ENCODE measurements at places on chromosomes 6 and 20.
A peak's percentile ranks its signal among the peaks of the same experiment; 100 is the strongest.

- no peak for DNase-seq
These were observed 31.2 kb upstream of the RIPK1 start for GRCh38 chr6:3036861-3037637.

DNA sequence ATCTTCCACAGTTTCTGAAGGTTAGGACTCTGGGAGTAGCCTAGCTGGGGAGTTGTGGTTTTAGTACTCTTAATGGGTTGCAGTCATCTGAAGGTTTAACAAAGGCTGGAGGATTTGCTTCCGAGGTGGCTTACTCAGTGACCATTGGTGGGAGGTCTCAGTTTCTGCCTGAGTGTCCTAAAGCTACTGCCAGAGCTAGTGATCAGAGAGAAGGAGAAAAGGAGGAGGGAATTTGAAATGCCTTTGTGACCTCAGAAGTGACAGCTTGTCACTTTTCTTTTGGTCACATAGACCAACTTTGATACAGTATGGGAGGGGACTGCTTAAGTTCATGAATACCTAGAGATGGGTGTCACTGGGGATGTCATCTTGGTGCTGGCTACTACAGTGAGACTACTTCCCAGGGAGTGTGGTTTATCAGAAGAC lies 41.3 kb downstream of the NCOA3 start:
- peak; percentile 22 for DNase-seq

- no peak for DNase-seq
These were observed 175.1 kb downstream of the THBS2 start for GRCh38 chr6:169078399-169079145.

DNA sequence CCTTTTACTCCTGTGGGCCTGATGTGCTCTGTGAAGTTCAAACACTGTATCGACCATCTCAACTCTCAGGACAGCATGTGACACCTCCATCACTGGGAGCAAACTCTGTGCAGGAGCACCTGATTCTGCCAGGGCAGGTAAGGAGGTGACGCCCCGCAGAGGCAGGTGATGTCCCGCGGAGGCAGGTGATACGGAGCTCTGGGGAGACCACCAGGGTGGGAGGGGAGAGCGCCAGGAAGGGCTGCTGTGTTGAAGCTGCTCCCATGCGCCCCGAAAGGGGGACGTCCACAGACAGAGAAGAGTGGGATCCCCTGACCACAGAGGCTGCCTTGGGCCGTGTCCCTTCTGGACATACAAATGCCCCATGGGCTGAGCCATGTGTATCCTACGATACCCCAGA lies 58.3 kb downstream of the DACT2 start:
- no peak for DNase-seq

DNA sequence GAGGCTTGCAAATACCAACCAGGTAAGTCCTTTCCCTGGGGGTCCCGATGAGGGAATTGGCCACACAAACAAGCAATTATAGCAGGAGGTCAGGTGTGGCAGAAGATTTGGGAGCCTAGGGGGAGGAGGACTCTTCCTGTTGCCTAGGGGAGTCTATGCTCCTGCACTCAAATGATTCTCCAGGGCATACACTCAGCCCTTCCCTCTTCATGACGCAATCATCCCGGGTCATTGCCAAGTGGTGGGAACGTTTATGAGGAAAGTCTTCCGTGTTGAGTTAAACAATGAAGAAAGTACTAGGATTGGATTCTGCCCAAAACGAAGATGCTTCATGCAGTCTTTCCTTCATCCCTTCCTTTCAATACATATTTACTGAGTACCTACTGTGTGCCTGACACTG lies 186.5 kb upstream of the TSHZ2 start:
- no peak for DNase-seq

DNA sequence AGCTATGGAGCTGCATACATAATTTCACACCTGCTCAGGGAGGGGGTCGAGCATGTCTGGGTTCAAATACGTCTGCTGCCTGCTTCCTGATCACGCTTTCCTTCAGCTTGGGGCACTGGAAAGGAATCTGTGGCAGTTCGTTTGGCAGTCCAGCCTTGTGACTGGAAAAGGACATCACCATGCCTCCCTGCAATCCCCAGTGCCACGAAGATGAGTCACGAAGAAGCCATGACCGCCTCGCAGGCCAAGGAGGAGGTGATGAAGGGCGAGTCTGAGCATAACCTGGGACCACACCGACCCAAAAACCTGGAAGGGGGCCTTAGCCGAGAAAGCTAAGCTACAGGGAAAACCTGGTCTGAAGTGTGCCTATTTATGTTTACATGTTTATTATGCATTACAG lies 13.1 kb downstream of the JAG1 start:
- no peak for DNase-seq

GRCh38 chr6:127630800-127631199 lies 53.8 kb downstream of the C6orf58 start:
- DNase-seq, result no peak

DNA sequence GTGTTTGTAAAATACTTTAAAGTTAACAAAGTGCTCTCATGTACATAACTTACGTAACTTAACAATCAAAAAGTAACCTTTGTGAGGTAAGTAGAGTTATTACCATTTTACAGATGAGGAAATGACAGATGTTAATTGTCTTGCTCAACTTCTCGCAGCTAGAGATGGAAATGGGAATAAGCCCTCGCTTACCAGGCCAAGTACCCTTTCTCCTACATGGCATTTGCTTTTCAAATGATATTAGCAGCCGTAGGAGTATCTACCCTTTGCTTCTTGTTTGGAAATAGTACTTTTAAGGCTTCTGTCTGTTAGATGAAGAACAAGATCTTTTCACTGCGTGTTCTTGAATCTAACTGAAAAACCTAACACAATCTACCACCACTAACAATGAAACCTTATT lies 15.5 kb downstream of the STX11 start:
- no peak for DNase-seq

DNA sequence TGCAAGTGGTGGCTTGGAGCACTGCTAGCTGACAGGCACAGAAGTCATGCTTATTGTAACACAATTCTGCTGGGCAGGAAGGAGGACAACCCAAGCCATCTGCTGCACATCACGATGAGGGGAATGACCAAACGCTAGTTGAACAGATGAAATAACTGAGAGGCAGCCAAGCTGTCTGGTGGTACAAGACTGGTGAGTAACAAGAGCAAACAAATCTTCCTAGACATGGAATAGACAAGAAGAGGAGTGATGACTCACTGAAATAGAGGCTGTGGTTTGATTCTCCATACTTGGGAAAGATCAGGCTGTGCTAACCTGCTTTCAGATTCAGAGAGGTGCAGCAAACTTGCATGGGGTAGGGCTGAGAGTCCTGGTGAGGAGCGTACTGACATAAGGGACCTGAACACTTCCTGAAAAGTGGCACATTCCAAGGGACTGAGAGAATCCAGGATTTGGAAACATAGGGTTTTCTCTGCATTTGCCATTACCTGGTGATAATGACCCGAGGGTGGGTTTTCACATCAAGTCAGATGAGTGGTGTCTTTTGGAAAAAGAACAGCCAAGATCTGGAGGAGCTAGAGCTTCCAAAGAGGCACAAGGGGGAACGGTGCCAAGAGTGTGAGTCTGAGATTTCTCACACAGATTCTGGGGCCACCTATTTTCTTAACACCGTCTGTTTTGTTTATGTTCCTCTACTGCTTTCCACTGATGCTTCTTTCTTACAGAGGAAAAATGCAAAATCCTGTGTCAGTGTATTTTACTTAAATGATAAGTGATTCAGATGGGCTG lies 60.0 kb downstream of the PRL start:
- peak; percentile 89 for DNase-seq

GRCh38 chr6:35082046-35082732 lies 59.0 kb downstream of the TCP11 start:
- no peak for DNase-seq

- DNase-seq, result no peak
These were observed 27.9 kb upstream of the RTF2 start for GRCh38 chr20:56440346-56441007.

DNA sequence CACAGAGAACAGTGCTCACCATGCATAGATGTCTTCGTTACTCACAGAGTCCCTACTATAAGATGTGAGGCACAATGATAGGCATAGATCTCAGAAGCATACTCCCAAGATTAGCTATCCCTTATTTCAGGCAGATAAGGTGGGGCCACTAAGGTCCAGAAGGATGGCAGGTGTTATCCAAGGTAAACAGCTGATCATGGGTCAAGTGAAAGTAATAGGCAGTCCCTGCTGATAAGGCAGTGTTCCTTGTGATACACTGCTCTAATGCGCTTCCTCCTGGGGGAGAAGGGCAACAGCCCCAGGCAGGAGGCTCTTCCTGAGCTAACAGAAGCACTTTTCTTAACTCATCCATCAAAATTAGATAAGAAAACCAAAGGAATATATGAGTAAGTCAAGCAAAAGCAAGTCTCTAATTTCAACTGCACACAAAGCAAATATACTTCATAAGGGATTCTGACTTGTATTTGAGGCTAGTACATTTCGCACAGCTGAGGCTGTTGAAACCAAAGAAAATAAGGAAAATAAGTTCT lies 42.2 kb downstream of the METTL24 start:
- DNase-seq, result no peak

DNA sequence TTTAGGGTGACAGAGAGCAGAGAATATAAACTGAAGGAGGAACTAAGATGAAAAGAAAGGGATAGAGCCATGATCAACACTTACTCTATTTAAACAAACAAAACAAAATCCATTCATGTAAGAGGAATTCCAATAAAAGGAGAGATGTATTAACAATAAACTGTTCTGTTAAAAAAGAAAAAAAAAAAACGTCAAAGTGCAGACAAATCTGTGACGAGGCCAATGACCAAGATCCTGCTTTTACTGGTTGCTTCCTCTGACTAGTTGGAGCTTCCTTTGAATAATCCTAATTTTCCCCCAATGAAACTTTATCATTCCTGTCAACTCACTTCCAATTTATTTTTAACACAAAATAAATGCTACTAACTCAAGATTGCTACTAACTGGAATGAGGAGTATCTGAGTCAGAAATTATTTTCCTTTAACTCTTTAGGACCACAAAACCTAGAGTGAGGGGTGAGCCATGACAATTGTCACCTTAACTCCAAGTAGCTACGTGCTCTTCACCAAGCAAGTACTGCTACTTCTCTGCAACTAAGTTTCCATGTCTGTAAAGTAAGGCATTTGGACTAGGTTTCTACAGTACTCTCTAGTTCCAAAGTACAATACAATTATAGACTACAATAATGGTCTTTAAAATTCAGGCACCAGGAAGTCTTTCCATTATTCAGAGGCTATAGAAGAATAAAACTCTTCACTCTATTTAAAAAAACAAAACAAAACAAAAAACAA lies 152.0 kb downstream of the PTPRK start:
- no peak for DNase-seq

DNA sequence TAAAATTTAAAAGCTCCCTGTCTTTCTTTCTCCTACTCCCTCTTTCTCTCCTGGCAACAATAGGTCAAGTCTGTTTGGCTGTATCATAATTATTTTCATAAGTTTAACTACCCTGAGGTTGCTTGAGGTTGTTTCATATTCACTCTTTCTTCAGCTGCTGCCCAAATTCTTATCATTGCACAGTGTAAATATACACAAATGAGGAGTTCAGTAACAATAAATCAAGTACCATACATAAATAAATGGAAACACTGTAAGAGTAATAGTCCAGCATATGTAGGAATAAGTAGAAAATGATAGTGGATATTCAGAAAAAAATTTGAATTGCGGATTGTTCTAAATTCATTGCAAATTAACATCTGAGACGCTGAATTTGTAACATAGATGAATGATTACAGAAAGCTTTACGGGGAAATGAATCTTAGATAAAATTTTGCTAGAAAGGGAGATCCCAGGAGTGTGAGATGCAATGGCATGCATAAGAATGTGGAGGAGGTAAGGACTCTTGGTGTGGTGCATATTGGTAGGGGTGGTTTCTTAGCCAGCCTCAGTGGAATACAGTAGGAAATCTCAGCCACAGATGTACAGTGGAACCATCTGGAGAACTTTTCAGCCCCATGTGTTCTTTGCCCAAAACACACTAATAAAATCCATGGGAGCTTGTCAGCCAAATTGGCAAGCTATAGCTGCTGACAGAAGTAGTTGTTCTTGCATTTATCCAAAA lies 480.7 kb downstream of the HTR1B start:
- DNase-seq, result no peak

DNA sequence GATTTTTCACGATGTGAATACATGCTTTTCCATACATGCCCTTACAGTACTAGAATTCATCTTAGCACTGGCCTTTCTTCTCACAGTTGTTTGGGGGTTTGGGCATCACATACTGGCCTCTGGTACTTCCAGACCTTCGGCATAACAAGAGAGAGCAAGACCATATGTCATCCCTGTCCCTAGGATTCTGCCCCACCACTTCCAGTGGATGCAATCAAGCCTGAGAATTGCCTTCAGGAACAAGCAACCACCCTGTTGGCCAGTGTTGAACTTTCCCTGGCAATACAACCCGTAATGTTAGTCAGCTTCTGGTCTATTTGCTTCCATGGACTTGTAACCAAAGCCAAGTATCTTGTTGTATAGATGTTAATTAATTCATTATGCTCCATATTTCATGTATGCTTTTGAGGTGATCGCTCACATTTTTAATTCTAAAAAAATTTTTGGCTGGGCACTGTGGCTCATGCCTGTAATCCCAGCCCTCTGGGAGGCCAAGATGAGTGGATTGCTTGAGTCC lies 15.4 kb upstream of the SLPI start:
- no peak for DNase-seq

DNA sequence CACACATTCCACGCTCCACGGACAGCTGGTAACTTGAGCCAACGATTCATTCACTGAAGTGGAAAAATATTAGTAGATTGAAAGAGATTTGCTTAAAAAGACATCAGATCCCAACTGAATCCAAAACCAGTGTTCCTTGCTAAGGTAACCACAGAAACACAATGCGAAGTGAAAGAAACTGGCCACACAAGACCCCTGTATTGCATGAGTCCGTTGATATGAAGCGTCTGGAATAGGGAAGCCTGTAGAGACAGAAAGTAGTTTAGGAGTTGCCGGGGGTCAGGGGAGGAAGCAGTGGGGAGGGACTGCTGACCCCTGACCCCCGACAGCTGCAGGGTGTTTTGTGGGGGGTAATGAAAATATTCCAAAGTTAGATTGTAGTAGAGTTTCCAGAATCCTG lies 10.0 kb downstream of the PCK1 start:
- no peak for DNase-seq

- no peak for DNase-seq
These were observed 71.2 kb downstream of the LY86 start for GRCh38 chr6:6659600-6660327.

- DNase-seq, result no peak
These were observed 24.6 kb downstream of the MOCS1 start for GRCh38 chr6:39909701-39910100.

DNA sequence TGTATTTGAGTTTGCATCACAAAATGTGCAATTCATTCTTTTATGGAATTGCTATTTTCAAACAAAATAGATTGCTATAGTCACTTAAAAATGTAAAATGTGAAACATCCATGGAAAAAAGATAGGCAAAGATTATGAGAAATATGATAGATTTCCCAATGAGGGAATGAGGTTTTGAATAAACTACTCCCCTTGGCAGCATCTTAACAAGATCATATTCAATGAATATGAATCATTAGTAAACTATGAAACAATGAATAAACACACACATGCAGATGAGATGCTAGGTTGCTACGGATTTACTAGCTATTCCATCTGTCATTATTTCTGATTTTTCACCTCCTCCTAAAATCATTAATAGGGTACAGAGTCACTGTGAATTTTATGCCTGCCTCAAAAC lies 401.8 kb downstream of the PHF3 start:
- no peak for DNase-seq

Measured in GM04504 (cell line).